Activated CD4-positive, alpha-beta memory T cell treated with anti-CD3 and anti-CD28 coated beads for 36 hours (primary cell): ENCODE measurements at places on chromosomes 12 and 14. TPM values are rescaled to one million over a fixed set of nuclear protein-coding genes. Genes with fewer than 3 reads are reported as not detected.

FAM181A gene
- total RNA-seq = not detected

- no peaks in the 10 kb centered on the region for H3K36me3 ChIP-seq
- no peak overlapping the region for H3K4me3 ChIP-seq
- peaks cover 7% of the 10 kb centered on the region for H3K4me1 ChIP-seq
- no peak overlapping the region for H3K27ac ChIP-seq
- DNase-seq = no peak
These were observed 37.0 kb upstream of the FRMD6 start for GRCh38 chr14:51614707-51615106.

DNA sequence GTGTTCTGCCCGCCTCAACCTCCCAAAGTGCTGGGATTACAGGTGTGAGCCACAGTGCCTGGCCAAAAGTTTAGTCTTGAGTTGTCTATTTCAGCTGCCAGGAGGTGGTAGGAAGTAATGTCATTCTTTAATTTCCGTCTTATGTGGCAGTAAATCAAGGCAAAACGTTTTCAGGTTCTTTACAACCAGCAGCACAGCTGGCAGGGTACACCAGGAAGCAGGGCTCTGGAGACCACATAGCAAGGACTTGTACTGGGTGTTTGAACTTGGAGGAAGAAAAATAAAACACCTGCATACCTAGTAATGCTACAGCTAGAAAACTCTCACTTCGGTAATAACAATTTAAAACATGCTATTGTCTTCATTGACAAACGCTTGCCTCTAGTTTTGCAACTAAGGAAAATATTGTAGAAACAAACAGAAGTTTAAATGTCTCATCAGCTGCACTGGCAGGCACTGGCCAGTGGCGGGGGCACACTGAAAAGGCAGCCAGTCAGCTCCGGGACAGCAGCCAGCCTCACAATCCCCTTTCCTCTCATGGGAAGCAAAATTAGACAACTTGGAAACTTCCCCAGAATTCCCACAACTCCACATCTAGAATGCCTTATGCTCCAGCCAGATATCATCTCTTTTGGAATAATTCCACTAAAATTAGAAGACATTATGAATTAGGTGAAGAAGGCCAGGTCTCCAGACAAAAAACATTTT is 72.2 kb downstream of the CLIP1 start:
- peaks cover 37% of the 10 kb centered on the region for H3K36me3 ChIP-seq
- no peaks in the 10 kb centered on the region for H3K27me3 ChIP-seq
- no peak overlapping the region for H3K4me3 ChIP-seq
- H3K4me1 ChIP-seq = peaks cover 1% of the 10 kb centered on the region
- no peak for DNase-seq
- no peak overlapping the region for H3K27ac ChIP-seq

DNA sequence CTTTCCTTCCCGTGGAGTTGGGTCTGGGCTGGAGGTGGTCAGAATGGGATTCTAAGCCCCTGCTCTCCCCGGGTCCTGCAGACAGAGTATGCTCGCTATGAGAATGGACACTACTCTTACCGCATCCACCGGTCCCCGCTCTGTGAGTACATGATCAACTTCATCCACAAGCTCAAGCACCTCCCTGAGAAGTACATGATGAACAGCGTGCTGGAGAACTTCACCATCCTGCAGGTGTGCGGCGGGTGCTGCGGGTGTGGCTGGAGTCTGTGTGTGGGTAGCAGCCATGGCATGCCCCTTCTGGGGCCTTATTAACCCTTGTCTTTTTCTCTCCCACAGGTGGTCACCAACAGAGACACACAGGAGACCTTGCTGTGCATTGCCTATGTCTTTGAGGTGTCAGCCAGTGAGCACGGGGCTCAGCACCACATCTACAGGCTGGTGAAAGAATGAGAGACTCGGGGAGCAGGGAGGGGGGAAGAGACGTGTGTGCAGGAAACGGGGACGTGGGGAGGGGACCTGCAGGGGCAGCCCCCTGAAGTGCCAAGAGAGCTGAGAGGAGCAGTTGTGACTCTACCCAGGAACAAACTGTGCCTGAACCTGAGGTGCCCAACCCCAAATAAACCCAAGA is 37.0 kb upstream of the TSPAN9 start:
- peaks cover 23% of the 10 kb centered on the region for H3K27me3 ChIP-seq
- no peaks in the 10 kb centered on the region for H3K4me1 ChIP-seq
- no peak for DNase-seq
- no peak overlapping the region for H3K4me3 ChIP-seq

DNA sequence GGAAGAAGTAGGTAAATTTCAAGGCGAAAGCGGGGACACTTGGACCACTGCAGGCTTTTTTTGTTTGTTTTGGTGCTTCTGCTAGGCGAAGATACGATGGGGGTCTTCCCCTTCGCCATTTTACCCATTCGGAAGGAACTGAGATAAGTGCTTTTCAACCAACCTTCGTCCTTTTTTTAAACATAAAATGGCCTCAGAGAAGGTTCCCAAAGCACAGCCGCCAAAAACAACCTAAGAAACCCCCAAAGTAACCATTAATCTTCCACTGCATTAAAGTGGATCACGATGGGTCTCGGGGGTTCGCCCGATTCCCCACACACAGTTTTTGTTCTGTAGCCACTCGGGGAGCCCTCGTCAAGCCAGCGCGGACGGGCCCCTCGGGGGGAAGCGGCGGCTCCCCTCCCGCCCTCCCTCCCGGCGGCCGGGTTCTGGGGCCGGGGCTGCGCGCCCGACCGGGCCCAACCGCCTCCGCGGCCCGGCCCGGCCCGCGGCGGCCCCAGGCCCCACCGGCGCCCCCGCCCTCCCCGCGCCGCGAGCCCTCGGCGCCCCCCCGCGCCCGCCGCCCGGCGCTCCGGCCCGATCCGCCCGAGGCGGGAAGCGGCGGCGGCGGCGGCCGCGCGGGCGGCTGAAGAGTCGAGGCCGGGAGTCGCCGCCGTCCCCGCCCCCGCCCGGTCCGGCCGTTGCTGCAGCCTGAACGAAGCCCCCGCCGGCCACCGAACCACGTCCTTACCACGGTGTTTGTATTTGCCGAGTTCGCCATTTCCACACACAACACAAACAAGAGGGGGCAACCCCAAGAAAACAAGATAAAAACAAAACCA is 790 bp downstream of the GTF2A1 start:
- peaks cover 39% of the 10 kb centered on the region for H3K4me1 ChIP-seq
- peaks cover 2% of the 10 kb centered on the region for H3K27me3 ChIP-seq
- peaks cover 21% of the 10 kb centered on the region for H3K36me3 ChIP-seq
- peak overlapping the region; percentile 96 for H3K4me3 ChIP-seq
- H3K27ac ChIP-seq = peak overlapping the region; percentile 97

DNA sequence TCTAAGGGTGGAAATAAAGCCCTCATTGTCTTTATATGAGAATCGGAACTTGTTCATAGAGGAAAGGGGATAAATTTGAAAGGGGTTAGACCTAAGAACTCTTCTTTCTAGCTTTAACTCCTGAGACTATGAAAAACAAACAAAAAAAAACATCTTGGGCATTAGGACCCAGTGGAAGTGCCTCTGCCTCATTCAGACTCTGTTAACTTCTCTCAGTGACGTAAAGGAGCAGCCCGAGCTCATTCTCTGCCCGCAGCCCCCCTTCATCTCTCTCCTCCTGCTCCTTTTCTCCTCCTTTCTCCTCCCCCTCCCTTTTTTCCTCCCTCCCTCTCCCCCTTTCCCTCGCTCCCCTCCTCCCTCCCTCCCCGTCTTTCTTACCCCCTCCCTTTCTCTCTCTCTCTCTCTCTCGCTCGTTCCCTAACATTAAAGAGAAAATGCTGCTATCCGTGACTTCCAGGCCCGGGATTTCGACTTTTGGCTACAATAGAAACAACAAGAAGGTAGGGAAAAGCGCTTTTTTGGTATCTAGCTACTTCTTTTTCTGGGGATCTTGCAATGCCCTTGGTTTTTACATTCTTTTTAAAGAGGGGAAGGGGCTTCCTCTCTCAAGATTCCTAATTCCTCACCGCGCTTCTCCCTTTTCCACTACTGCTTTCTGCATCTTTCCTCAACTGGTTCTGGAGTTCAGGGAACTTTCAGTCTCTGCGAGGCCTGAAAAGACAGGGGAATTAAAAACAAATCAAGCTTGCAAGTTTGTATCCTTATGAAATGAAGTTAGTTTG is at the start of gene RBMS2:
TSS of gene RBMS2 (plus strand) at position 231 of the 782 bp plus-strand sequence. CDS start at position 435, 204 bp downstream.
- peaks cover 25% of the 10 kb centered on the region for H3K4me1 ChIP-seq
- peaks cover 1% of the 10 kb centered on the region for H3K27me3 ChIP-seq
- H3K36me3 ChIP-seq = no peaks in the 10 kb centered on the region
- peak; percentile 49 for DNase-seq

PPM1H gene
- not detected for total RNA-seq

- no peaks in the 10 kb centered on the region for H3K27me3 ChIP-seq
- no peak overlapping the region for H3K4me3 ChIP-seq
- no peak overlapping the region for H3K27ac ChIP-seq
- no peak for DNase-seq
- no peaks in the 10 kb centered on the region for H3K36me3 ChIP-seq
- H3K4me1 ChIP-seq = no peaks in the 10 kb centered on the region
These were observed 653.9 kb upstream of the TBX3 start for GRCh38 chr12:115337693-115338543.

DNA sequence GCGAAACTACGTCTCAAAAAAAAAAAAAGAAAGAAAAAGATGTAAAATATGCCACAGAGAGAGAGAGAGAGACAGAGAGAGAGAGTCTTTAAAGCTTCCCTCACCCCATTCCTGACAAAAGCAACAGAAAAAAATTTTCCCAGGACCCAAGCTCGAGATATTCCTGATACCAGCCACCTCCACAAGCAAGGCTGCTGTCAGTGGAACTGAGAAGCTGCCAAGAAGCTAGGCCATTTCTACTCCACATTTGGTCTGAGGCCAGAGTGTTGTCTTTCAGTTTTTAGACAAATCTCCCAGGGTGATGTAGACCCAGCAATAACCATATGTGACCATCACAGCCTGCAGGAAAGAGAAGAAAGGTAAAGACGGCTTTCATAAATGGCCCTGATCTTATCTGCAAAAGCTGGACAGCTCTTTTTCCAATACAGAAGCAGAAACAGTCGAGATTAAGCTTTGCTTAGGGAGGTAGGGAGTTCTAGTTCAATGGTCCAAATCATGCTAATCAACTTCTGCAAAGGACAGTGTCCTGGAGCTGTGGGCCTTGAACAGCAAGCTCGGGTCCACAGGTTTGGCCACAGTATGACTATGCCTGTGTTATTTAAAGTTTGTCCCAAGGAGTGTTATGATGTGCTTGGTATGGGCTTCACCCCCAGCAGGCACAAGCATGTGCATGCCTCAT is 130.3 kb upstream of the NUDT4 start:
- H3K27ac ChIP-seq = no peak overlapping the region
- DNase-seq = no peak
- H3K4me3 ChIP-seq = no peak overlapping the region
- no peaks in the 10 kb centered on the region for H3K27me3 ChIP-seq

- no peaks in the 10 kb centered on the region for H3K36me3 ChIP-seq
- DNase-seq = peak; percentile 20
- no peaks in the 10 kb centered on the region for H3K27me3 ChIP-seq
- H3K4me3 ChIP-seq = no peak overlapping the region
- H3K27ac ChIP-seq = no peak overlapping the region
- peaks cover 9% of the 10 kb centered on the region for H3K4me1 ChIP-seq
These were observed 10.6 kb upstream of the MAP4K5 start for GRCh38 chr14:50542941-50543418.

- no peak overlapping the region for H3K27ac ChIP-seq
- H3K4me1 ChIP-seq = no peaks in the 10 kb centered on the region
- DNase-seq = no peak
- no peak overlapping the region for H3K4me3 ChIP-seq
- H3K27me3 ChIP-seq = peaks cover 23% of the 10 kb centered on the region
These were observed 79.1 kb downstream of the OTX2 start for GRCh38 chr14:56731187-56731586.

DNA sequence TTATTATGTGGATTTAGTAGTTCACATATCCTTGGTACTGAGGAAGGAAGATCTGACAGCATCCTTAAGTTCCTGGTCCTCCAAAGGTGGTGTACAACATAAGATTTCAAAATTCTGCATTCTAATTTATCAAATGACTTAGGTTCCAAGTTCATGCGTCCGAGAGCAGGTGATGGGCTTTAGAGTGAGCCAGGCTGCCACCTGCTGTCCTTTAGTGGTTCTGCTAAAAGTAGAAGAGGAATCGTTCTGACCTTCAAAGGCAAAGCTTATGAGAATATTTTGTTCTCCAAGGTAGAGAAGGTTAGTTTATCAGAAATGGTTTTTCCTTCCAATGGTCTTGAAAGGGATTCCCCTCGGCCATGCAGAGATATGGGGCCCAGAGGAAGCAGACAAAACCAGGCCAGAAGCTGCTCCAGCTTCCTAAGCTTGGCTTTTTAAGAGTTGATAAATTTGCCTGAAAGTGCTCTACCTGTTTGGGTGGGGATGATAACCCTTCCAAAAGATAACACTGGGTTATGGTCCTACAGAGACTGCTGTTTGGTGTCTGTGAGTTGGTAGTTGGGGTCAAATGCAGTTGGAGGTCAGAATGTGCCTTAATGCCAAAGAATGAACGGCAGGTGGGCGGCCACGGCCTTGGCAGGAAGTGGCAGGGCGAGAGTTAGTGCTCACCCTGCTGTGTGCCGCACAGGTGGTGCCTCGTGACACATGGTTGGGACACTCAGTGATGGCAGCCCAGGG is 29.1 kb upstream of the LRTM2 start:
- H3K4me3 ChIP-seq = no peak overlapping the region
- H3K27me3 ChIP-seq = no peaks in the 10 kb centered on the region
- DNase-seq = peak; percentile 74

GRCh38 chr14:83255015-83255726 is 1721.5 kb upstream of the SEL1L start:
- no peaks in the 10 kb centered on the region for H3K36me3 ChIP-seq
- no peak overlapping the region for H3K4me3 ChIP-seq
- no peaks in the 10 kb centered on the region for H3K4me1 ChIP-seq
- H3K27ac ChIP-seq = no peak overlapping the region
- no peak for DNase-seq

PRKD1 gene
- not detected for total RNA-seq

DNA sequence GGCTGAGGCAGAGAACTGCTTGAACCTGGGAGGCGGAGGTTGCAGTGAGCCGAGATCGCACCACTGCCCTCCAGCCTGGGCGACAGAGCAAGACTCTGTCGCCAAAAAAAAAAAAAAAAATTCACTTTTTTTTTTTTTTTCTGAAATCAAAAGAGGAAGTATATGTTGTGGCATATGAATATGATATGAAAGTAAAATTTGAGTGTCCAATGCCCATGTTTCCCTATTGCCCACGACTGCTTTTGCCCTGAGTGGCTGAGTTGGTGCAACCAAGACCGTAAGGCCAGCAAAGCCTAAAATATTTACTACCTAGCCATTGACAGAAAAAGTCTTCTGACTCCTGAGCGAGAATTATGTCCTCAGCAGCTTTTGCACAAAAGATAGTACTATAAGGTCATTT is 101.7 kb upstream of the PARP11 start:
- no peak overlapping the region for H3K4me3 ChIP-seq
- peak overlapping the region; percentile 74 for H3K27ac ChIP-seq
- peaks cover 53% of the 10 kb centered on the region for H3K4me1 ChIP-seq
- H3K27me3 ChIP-seq = no peaks in the 10 kb centered on the region
- DNase-seq = no peak

- no peaks in the 10 kb centered on the region for H3K36me3 ChIP-seq
- no peak overlapping the region for H3K27ac ChIP-seq
- H3K4me3 ChIP-seq = no peak overlapping the region
- H3K4me1 ChIP-seq = no peaks in the 10 kb centered on the region
- DNase-seq = no peak
These were observed 880.0 kb downstream of the SLC16A7 start for GRCh38 chr12:60475825-60476224.

GRCh38 chr12:66550626-66551025 is 128.2 kb downstream of the GRIP1 start:
- no peak overlapping the region for H3K4me3 ChIP-seq
- peaks cover 4% of the 10 kb centered on the region for H3K27me3 ChIP-seq
- H3K4me1 ChIP-seq = no peaks in the 10 kb centered on the region
